ENCODE measurements at places on chromosomes 2 and 18.

DNA sequence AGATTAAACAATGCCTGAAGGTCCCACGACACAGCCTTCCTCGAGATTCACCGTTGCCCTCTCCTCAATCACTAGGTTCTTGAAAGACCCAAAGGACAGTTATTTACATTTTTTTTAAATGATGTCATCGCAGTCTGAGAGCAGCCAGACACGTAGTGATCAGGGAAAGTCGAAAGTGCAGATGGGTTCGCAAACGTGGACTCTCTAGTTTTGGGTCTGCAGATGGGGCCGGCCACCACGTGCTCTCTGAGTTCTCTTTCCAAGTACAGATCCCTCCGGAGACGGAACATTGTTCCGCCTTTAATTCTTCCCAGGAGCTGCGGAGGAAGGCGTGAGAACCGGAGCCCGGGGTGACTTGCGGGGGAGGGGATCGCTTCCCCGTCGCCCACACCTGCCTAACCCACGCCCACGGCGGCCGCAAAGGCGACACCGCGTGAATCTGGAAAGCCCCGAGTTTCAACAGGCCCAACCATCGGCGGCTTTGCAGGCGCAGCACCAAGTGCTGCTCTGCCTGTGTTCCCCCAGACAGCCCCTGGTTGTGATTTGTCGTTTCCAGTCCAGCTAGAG, 54.3 kb downstream of the PKDCC start:
- no peak for DNase-seq

DNA sequence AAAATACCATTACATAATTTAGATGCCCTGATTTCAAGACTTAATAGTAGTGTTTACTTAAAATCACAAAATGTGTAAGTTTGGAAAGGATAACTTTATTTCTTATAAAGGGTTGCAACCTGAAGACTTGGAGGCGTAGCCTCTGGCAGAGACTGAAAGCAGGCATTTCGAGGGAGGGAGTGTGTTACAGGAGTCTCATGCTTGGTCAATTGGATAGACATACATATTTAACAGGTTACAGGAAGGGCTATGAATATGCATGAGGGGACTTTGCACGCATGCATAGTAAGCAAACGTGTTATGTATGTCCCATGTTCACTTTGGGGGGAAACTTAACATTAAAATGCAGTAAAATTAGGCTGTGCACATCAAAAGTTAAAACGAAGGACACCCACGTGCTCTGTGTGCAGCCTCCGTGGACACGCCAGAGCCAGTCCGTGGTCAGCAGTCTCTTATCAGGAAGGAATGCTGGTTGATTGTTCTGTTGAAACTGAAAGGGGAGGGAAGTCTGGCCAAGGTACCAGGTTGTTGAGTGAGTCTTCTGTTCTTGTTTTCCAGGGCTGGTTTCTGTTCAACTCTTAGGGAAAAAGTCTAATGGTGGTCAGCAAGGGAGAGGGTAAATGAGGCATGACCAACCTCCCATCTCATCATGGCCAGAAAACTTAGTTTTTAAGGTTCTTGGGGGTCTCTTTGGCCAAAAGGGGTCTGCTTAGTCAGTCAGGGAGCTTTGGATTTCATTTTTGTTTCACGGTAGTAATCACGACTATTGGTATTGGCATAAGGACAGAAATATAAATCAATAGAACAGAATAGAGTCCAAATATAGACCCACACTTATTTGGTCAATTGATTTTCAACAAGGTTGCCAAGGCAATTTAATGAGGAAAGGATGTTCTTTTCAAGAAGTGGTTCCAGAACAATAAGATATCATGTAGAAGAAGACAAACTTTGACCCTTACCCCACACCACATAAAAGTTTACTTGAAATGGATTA, 121.9 kb downstream of the MCFD2 start:
- no peak for DNase-seq

DNA sequence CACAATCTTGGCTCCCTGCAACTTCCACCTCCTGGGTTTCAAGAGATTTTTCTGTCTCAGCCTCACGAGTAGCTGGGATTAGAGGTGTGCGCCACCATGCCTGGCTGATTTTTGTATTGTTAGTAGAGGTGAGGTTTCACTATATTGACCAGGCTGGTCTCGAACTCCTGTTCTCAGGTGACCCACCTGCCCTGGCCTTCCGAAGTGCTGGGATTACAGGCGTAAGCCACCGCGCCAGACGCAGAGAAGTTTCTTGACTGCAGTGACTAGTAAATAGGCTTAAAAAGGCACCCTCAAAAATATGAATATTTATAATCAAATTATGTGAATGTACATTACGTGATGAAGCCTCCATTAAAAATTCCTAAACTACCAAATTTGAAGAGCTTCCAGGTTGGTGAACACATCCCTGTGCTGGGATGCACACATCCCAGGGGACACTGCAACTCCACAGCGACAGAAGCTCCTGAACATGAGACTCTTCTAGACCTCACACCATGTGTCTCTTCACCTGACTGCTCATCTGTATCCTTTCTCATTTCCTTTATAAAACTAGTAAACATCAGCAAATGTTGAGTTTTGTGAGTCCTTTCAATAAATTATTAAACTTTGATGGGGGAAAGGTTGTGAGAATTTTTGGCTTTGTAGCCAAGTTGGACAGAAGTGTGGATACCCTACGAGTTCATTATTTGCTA, 203.3 kb upstream of the SPOPL start:
- no peak for DNase-seq

DNA sequence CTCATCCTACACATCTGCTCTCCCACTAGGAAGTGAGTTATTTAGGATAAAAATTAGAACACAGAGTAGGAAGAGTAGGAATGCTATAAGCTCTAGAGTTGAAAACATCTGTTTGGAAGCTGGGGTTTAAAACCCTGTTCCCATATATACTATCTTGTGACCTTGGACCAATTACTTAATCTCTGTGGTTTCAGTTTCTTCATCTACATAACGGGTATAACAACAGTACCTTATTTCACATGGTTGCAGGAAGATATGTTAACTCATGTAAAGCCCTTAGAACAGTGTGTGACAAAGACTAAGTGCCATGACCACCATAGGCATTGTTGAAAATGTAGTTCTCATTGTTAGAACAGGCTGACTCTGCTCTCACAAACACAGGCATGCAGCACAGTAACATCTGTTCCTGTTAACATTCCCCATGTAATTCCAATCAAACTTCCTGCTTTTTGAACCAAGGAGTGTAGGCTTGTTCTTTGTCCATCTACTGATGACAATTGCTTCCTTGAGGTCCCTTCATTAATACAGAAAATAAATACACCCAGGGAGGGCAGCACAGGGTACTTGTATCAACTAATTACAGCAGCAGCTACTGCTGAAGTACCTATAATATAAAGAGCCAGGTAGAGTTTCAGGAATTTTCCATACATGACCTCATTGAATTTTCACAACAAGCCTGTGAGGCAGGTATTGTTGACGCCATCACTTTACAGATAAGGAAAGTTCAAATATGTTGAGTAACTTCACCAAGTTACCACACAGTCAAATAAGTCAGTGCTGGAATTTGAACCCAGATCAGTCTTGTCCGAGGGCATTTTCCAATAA, 204.2 kb downstream of the L3MBTL4 start:
- DNase-seq = no peak

GRCh38 chr2:137165968-137166367, 400.6 kb downstream of the THSD7B start:
- DNase-seq = no peak

DNA sequence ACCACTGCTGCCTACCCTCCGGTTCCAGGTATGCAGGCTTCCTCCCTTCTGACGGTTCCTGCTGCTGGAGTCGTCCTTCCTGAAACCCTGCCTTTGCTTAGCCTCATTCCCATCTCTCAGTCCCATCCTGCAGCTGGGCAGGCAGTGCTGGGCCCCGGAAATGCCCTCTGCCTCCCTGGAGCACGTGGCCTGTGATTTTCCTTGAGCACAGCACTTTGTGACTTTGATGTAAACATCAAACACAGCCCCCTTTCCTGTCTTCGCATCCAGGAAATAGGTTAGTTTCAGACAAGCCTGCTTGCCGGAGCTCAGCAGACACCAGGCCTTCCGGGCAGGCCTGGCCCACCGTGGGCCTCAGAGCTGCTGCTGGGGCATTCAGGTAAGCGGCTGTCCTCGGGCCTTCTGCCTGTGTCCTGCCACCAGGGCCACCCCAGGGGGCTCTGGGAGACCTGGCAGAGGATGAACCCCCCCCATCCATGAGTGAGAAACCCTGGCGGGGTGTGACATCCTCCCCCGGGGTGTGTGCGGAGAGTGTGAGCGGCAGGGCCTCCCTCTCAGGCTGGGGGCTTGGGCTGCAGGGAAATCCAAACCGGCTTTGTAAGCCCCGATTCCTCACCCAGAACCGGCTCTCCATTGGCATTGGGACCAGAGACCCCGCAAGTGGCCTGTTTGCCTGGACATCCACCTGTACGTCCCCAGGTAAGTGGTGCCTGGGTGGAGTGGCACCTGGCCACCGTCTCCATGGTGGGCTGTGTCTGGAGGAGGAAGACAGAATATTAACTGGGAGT, at the start of gene ZAP70:
Gene ZAP70, plus strand, starts transcription at position 281 of the 788 bp plus-strand sequence. CDS start 10,461 bp downstream, outside the sequence.
- DNase-seq = no peak

- DNase-seq = no peak
Measured at GRCh38 chr2:190854726-190855125, 25.9 kb upstream of the GLS start.

DNA sequence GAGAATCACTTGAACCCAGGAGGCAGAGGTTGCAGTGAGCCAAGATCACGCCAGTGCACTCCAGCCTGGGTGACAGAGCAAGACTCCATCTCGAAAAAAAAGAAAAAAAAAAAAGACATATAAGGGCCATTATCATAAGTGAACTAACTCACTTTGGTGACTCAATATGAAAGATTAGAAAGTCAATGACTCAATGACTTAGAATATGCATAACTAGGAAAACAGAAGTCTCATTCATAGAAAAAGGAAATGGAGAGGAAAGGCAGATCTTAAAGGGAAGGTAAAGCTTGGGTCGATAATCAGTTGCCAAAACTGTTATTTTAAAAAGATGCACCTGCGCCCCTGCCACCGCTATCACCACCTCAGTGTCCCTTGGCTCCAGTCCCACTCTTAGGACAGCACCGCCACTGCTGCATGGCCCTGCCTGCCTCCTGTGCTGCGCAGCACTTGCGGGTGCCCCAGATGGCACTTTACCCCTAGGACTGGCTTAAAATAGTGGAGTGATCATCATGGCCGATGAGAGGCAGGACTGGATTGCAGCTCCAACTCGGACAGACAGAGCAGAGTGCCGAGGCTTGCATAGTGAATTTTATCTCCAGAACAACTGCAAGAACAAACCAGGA, 54.7 kb downstream of the INO80D start:
- DNase-seq = no peak

DNA sequence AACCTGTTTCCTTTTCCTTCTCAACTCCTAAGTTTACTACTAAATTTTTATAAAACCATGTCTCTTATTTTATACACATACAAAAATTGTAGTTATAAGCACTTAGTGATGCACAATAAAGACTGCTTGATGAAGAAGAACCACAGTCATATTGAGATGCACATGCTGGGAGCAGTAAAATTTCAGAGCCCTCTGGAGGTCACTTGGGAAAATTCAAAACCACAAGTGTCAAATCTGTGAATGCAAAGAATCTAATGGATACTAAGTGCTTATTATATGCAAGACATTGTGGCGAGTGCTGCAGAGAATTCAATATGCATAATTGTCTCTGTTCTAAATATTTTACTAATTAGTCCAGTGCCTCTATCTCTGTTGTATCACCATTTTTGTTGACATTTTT, 180.5 kb downstream of the VWC2L start:
- DNase-seq = no peak

- DNase-seq = no peak
Measured at GRCh38 chr18:9517869-9518268, 42.6 kb downstream of the RALBP1 start.

GRCh38 chr2:32427672-32428610, 71.1 kb downstream of the BIRC6 start:
- DNase-seq = peak; percentile 4

- DNase-seq = no peak
Measured at GRCh38 chr2:60512641-60513040, 40.8 kb downstream of the BCL11A start.

- DNase-seq = no peak
Measured at GRCh38 chr18:23316988-23317387, 136.1 kb upstream of the RIOK3 start.

GRCh38 chr18:64650068-64650467, 501.2 kb upstream of the LINC00305 start:
- no peak for DNase-seq

DNA sequence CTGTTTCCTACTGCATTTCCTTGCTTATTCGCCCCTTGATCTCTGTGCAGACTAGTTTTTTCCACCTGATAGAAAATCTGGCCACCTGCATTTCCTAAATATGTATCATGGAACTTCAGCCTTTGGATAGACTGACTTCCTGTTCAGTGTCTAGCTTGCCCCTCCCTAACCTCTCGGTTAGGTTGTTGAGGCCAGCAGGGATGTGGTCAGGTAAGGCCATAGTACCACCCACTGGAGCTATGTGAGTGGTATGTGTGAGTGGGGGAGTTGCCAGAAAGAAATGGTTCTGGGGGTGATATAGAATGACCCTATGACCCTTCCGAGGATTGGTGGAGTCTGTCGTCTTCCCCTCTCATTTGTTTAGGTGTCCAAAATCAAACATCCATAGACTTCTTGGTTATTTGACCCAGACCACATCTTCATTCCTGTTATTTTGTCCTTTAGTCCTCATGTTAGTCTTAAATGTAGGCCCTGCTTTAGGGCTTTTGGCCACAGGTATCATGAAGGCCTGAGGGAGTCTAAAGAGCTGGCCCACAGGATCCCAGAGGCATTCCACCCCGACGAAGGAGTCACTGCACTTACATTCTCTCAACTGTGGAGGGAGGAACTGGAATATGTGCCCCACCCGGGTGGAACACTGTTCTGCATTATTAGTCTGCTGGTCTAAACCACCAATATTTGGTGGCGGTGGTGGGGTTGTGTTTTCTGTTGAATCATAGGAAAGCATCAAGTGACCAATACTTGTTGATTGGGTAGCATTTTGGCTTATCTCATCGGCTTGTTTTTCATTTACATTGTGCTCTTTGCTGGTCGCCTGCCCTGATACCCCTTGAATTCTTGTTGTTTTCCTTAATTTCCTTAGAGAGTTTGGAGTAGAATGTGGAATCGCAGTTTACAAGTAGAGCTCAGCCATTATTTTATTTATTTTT, 21.9 kb downstream of the CAB39 start:
- DNase-seq = no peak

- no peak for DNase-seq
Measured at GRCh38 chr2:239465017-239466001, 64.5 kb upstream of the HDAC4 start.
